EH (cell line): ENCODE measurements at places on chromosomes 4 and X.

- DNase-seq: no peak
Measured at GRCh38 chr4:151267822-151268535, 9.0 kb upstream of the PRSS48 start.

- DNase-seq: no peak
Measured at GRCh38 chr4:124459196-124459940, 253.2 kb downstream of the ANKRD50 start.

GRCh38 chr4:125044886-125045285, 269.9 kb upstream of the FAT4 start:
- no peak for DNase-seq

DNA sequence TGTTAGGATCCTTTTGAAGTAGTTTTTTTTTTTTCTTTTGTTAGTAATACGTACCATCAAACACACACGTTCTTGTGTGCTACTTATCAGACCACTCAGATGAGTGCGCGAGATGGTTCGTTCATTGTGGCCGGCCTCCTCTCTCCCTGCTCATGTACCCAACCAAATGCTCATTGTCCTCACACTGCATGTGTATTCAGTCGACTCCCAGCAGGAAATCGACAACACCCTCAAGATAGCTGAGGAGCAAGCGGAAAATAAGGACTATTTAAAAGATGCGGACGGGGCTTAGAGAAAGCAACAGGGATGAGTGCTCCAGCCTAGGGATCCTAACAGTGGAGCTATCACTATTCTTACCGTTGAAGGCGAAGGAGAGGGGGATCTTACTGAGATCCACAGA, 72.9 kb upstream of the GUCY1A1 start:
- no peak for DNase-seq
